ENCODE measurements at places on chromosomes 16 and 17.

DNA sequence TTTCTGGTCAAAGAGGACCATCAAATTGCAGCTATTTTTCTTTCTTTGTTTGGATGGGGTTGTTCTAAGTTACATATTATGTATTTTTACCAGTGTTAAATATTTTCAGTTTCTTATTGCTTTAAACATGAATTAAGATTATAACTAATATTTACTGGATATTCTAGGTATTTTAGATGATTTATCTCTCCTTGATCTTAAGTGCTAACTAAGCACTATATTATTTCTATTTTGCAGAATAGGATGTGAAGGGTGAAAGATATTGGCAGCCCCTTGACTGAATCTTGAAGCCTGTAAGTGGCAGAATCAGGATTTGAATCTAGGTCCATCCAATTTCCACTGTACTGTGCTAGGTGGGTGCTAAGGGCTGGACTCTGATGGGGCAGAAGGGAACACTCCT, 307.3 kb upstream of the CCL2 start:
- no peak for DNase-seq

DNA sequence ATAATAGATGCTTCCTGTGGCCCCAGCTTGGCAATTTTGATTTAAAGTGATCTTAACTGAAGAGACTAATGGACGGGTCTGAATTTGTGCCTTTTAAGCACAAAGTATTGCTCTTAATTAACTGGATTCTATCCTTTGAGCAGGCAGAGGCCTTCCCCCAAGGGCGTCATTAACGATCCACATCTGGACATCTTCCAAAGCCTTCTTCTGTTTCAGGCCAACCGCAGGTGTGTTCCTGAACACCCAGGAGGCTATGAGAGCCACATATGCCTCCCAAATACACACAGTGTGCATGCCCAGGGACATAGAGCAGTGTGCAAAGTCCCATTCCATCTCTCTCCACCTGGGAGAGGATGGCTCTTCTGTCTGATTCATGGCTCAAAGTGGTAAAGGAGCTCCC, 42.3 kb downstream of the MAPT start:
- no peak for DNase-seq

GRCh38 chr16:69555867-69556266, 9.9 kb upstream of the NFAT5 start:
- DNase-seq, result no peak

- peak; percentile 35 for DNase-seq
These were observed 200.8 kb downstream of the PRKCB start for GRCh38 chr16:24036614-24037013.

Measured in stimulated activated naive CD8-positive, alpha-beta T cell treated with anti-CD3 and anti-CD28 coated beads, Interleukin-15, amount 100 ng/mL, for 72 hours (primary cell).